Activated CD8-positive, alpha-beta T cell treated with anti-CD3 and anti-CD28 coated beads for 36 hours (primary cell): ENCODE measurements at places on chromosomes 11 and 22. TPM values are rescaled to one million over a fixed set of nuclear protein-coding genes. Genes with fewer than 3 reads are reported as not detected.

The ZFPL1 gene
- total RNA-seq: 27.1 TPM

The CLMP gene
- not detected for total RNA-seq

The RASL10A gene
- total RNA-seq: 0.56 TPM

DNA sequence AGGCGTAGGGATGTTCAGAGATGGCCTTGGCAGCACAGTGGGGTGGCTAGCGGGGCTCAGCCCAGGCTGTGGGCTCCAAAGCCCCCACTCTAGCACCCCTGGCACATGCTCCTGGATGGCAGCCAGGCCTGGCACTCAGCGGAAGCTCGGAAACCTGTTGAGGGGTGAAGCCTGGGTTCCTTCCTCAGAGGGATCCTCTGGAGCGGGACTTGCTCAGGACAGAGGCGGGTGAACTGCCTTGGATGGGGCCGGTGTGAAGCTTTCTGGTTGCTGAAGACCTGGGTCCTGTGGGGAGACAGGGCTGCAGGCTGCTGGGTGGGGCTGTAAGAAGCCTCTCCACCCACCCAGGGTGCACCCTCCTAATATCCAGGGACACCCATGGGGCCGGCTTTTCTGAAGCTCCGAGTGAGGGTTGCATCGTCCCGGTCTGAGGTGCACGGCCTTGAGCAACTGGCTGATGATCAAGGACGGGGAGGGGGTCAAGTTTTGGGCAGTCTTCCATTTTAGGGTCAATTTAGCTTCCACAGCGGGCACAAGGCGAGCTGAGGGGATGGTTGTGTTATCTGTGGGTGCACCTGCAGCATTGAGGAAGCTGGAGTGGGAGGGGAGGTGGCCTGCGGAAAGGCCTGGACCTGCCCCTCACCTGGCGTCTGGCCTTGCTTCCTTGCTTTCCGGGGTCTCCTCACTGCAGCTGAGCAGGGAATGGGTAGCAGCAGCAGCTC lies 5.2 kb downstream of the MRGPRE start:
- DNase-seq: no peak
- H3K27ac ChIP-seq: no peak overlapping the region
- no peak overlapping the region for H3K4me3 ChIP-seq
- no peaks in the 10 kb centered on the region for H3K27me3 ChIP-seq
- peaks cover 6% of the 10 kb centered on the region for H3K4me1 ChIP-seq
